ENCODE measurements at places on chromosomes 2 and 18.

- H3K27ac ChIP-seq = no peak overlapping the region
- no peak overlapping the region for H3K4me3 ChIP-seq
- DNase-seq = no peak
- no peaks in the 10 kb centered on the region for H3K4me1 ChIP-seq
Observed at GRCh38 chr18:77815666-77816338, 566.2 kb downstream of the GALR1 start.

GRCh38 chr2:33526921-33527320 is 50.5 kb downstream of the RASGRP3 start:
- no peak overlapping the region for H3K4me3 ChIP-seq
- H3K36me3 ChIP-seq = no peaks in the 10 kb centered on the region
- no peaks in the 10 kb centered on the region for H3K4me1 ChIP-seq
- no peak for DNase-seq
- no peaks in the 10 kb centered on the region for H3K27me3 ChIP-seq
- no peak overlapping the region for H3K27ac ChIP-seq

DNA sequence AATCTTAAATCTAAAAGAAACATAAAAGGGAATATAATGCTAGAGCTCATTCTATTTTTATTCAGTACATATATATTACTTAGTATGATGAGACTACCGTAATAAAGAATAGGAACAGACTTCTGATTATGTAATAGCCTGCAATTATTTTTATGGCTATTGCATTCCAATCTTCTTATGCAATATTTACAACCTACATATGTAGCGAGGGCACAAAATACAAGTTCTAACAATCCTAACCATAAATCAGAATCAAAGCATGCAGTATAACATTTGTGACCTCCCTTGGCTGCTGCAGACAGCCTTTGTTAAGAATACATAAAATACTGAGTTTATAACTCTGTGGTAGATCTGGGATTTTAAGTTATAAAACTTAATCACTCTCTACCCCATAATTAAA is 177.6 kb downstream of the BABAM2 start:
- H3K27ac ChIP-seq = no peak overlapping the region
- no peaks in the 10 kb centered on the region for H3K27me3 ChIP-seq
- no peak for DNase-seq
- no peaks in the 10 kb centered on the region for H3K36me3 ChIP-seq

GRCh38 chr2:61416871-61417645 is 53.8 kb downstream of the USP34 start:
- DNase-seq = no peak
- no peak overlapping the region for H3K27ac ChIP-seq
- H3K4me3 ChIP-seq = no peak overlapping the region
- H3K4me1 ChIP-seq = peaks cover 4% of the 10 kb centered on the region
- H3K27me3 ChIP-seq = no peaks in the 10 kb centered on the region

DNA sequence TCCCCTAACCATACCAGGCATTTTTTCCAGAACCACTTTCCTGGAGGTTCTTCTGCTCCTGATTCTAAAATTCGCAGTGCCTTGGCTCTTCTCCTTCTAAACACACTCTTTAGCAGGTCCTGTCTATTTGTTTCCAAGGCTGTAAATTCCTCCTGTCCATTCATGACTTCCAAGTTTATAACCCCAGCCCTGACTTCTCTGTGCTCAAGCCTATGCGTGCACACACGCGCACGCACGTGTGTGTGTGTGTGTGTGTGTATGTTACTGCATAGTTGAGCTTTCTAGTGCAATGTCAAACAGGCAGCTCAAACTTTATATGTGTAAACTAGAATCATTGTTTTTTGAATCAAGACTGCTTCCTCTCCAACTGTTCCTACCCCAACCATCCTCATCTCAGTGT is 337.7 kb downstream of the LRRTM1 start:
- DNase-seq = no peak
- no peak overlapping the region for H3K27ac ChIP-seq
- H3K36me3 ChIP-seq = no peaks in the 10 kb centered on the region
- no peaks in the 10 kb centered on the region for H3K4me1 ChIP-seq

GRCh38 chr2:215612786-215613185 is 176.9 kb upstream of the FN1 start:
- H3K27ac ChIP-seq = no peak overlapping the region
- H3K27me3 ChIP-seq = no peaks in the 10 kb centered on the region
- H3K36me3 ChIP-seq = no peaks in the 10 kb centered on the region
- no peak for DNase-seq
